Fibroblast of gingiva (primary cell): ENCODE measurements at places on chromosomes 7 and 10.

GRCh38 chr10:72694476-72695369, 2.8 kb downstream of the MCU start:
- DNase-seq, result peak; percentile 68

DNA sequence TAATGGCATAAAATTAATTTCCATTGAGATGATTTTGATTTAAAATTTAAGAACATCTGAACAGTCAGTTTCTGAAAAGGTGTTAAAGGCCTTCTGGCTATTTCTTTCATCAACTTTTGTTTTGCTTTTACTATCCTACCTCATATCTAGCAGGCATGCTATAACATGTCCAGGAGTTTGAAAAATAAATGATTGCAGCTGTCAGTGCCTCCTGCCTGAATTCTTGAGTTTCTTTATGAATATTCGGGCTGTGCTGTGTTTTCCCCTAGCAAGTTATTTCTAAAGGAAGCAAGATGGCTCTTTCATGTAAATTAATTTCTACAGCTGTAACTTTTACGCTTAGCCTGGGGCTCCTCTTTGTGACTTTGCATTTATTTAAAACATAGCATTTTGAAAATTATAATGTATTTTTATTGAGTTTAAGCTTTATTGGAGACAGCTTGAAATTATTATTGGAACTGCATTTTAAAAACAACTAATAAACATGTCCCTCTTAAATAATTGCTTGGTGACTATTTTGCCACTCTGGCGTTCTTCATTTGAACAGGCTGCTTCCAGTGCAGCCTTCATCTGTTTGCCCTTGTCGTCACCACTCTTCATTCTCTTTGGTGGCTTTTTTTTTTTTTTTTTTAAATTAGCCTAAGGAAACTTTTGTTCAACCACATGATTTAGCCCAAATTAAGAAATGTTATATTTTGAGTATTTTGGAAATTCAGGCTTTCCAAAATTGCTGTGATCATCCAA, 1083.4 kb upstream of the LRRN3 start:
- DNase-seq, result no peak

DNA sequence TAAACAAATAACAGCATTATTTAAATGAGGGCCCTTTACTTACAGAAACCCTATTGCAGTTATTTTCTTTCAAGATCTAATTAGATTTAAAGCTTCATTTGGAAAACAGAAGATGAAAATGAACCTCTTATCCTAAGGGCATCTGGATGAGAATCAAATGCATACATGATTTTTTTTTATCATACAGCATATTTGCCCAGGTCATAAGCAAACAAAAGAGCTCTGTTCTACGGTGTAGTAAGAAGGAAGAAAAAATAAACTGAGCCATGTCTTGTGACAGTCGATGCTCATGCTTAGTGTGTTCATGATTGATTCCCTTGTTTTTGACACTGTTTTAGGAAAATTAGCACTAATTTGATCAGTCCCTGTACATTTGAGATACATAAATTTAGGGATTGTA, 202.6 kb upstream of the RNF32 start:
- no peak for DNase-seq

DNA sequence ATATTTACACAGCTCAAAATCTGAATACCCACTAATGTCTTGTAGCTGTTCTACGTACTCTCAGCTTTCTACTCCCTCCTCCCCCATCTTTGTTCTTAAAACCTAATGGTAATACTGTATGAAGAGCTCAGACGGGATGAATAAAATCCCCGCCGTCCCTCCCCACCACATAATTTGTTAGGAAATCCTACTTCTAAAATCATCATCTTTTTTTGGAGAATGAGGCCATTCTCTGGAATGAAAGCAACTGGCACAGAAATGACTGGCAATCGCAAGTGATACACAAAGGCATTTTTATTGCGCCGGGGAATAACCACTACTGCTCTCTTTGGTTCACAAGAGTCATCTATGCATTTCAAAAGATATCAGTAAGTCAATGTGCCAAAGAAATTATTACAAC, 27.3 kb downstream of the SLC35B4 start:
- DNase-seq, result peak; percentile 4

GRCh38 chr7:50359995-50360925, 55.7 kb downstream of the IKZF1 start:
- no peak for DNase-seq

DNA sequence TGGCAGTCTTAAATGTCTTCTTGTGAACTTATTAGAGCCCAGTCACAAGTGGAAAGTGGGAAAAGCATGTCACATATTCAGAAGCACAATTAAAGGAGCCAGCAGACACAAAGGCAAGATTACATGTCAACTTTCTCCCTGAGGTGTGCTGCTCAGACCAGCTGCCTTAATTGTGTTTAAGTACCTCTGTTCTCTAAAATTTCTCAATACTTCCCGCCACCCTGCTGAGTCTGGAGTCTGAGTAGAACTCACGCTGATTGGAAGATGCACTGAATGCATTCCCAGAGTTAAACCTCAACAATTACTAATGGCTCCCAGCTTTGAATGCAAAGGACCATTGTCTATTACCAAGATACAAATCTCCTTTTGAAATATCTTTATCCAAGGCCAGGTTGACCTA, 166.4 kb upstream of the COBL start:
- no peak for DNase-seq

GRCh38 chr7:2613931-2614600, 17.7 kb upstream of the TTYH3 start:
- peak; percentile 95 for DNase-seq

DNA sequence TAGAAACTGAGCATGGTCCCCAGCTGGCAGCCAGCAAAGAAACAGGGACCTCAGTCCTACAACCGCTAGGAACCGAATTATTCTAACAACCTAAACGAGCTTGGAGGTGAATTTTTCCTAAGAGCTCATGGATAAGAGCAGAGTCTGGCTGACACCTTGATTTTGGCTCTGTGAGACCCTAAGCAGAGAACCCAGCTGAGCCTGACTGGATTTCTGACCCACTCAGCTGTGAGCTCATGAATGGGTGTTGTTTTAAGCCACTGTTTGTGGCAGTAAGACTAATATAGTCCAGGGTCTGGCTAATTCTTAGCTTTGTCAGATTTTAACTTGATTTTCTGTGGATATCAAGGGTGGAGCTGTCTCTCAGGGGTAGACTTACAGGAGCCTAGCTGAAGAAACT, 77.1 kb downstream of the KAT6B start:
- no peak for DNase-seq

GRCh38 chr10:494149-494542, 195.3 kb downstream of the DIP2C start:
- no peak for DNase-seq

DNA sequence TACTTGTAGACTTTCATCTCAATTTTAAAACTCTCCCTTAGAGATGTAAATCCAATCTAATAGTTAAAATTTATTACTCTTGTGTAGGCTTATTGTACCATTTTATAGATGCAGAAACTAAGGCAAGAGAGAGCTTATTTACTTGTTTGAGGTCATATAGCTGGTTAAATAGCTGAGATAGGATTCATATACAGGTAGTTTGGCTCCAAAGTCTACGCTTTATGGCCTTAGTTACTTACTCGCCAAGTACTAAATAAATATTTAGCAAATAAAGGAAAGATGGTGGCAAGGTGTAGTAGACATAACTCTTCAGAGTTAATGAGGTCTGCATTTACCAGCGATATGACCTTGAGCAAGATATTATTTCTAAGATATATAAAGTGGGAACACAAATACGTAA, 86.8 kb downstream of the HBP1 start:
- no peak for DNase-seq

DNA sequence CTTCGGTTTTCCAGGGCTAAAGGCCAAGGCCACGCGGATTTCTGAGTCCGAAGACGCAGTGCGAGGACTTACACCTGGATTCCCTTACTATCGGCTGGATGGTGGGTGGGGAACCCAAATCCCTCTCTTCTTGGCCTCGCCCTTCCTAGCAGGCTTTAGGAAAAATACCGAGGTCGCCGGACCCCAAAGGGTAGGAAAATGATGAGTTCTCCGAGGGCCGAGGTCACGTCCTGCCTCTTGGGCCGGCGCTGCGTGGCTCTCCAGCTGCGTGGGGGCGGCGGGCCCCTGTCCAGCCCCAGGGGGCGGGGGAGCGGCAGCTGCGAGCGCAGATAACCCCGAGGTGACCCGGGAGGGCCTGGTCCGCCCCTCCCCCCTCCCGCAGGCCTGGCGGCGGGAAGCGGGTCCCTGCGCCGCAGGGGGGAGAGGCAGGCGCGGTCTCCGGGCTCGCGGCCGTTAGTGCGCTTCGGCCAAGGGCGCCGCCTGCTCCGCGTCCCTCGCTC, 805 bp upstream of the HMX3 start:
- DNase-seq, result no peak

DNA sequence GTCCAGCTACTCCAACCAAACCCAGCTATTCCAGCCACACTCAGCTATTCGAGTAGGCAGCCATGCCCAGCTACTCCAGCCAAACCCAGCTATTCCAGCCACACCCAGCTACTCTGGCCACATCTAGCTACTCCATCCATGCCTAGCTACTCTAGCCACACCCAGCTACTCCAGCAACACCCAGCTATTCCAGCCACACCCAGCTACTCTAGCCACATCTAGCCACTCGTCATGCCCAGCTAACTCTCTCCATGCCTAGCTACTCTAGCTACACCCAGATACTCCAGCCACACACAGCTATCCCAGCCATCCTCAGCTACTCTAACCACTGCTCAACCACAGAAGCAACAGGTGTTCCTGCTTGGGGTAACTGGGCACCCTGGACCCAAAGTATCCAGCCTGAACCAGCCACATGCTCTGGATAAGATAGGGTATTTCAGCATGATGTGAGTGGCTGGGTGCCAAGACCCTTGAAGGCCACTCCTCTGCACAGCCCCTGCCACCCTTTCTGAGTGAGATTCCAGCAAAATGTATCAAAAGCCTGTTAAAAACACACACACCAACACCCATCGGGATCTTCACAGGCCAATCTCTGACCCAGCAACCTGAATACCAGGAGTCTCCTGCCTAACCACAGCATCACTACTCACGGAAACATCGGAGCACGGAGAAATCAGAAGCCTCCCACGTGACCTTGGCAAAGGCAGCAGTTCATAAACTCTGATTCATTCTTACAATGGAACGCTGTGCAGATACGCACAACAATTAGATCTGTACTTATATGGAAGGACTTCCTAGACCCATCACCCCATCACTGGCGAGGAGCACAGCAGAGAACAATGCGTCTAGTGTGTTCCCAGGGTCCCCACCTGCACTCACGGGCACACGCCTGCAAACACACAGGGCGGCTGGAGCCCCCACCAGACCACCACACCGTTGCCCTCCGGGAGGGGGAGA, 51.8 kb upstream of the DNAAF5 start:
- DNase-seq, result no peak

DNA sequence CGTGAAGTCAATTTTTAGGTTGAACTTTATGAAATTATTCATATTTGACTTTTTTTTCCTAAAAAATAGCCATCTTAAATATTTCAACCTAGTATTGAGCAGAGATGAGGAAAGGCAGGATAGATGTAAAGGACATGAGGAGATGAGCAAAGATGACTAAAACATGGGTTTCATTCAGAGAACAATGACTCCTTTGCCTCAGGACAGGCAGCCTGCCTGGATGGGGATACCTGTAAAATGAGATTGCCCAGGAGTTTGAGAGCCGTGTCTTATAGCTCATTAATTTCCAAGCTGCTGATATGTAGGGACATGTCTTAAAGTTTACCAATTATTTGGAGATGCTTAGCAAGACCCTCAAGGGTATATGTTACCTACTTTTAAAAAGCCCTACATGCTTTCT, 243.8 kb upstream of the MDFIC start:
- DNase-seq, result no peak

- DNase-seq, result peak; percentile 84
These were observed 33.3 kb downstream of the FOXK1 start for GRCh38 chr7:4715410-4715776.
